Right cardiac atrium (tissue), 5 donors: ENCODE measurements at places on chromosomes 6 and 20.

GRCh38 chr20:45095805-45096238 lies 5.1 kb downstream of the KCNS1 start:
- DNase-seq: no peak

GRCh38 chr6:138972226-138972665 lies 15.8 kb downstream of the REPS1 start:
- DNase-seq: no peak

DNA sequence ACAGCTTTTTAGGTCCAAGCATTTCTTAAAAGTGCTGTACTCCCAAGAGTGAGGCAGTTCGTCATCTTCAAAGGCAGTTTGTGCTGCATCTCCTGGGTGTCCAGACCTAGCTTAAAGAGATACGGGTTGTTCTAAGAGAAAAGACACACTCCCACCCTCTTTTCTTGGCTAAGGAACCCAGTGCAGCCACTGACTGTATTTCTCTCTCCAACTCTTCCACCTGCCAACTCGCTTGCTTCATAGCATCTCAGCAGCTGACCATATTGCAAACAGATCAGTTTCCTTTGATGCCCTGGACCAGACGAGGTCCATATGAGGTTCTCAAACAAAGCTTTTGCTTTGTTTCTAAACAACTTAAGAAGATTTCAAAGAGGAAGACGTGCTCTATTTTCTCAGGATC lies 101.1 kb downstream of the ISM1 start:
- DNase-seq: no peak

DNA sequence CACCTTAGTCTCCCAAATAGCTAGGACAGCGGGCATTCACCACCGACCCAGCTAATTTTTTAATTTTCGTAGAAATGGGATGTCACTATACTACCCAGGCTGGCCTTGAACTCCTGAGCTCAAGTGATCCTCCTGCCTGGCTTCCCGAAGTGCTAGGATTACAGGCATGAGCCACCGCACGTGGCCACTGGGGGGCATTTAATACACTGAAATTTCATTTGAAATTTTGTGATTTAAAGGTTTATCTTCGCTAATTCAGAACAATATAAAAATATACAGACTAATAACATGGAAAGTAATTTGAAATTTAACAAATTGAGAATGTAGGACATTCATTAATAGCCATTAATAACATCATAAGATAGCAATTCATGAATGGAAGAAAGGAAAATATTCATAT lies 20.5 kb upstream of the TBC1D32 start:
- no peak for DNase-seq

GRCh38 chr6:3789018-3789895 lies 37.7 kb upstream of the PXDC1 start:
- DNase-seq: no peak

- DNase-seq: no peak
Measured at GRCh38 chr6:31797588-31797987, 2.0 kb upstream of the VARS1 start.

DNA sequence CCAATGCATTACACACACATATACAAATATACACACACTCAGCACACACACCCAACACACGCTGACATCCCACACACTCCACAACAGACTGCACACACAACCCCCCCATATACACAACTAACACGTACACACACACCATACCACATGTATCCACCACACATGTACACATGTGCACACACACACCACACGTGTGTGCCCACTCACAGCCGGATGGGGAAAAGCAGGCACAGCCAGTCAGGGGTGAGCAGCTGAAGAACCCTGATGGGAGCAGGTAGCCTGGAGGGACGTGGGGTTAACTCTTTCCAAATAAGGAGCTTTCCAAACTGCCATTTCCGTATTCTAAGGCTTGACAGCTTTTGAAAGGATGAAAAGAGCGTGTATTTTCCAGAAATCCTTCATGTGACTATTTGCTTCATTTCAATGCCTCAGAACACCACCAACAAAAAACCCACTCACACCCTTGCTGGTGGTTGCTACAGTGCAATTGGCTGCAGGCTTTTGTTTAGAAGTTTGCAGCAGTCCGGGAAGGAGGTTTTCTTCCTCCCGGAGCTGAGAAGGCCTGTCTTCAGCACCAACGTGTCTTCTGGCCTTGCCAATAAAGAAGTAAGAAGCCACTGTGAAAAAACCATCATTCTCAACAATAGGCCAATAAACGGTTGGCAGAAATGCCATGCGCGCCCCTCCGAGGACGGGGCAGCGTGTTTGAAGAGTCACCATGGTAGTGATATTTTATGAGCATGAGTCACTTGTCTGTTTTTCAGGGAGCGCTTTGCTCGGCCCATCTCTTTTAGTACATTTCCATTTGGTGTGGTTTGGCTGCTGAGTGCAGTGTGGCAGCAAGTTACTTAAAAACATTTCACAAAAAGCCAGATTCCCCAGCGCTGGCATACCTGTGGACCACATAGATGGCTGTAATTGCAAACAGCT lies 131.3 kb upstream of the GMDS start:
- no peak for DNase-seq

GRCh38 chr20:42461965-42462593 lies 727.6 kb downstream of the PTPRT start:
- no peak for DNase-seq

- DNase-seq: no peak
Measured at GRCh38 chr6:56357616-56358373, 110.4 kb upstream of the COL21A1 start.
